ENCODE measurements at places on chromosomes 1 and 21. TPM values are rescaled to one million over a fixed set of nuclear protein-coding genes. Genes with fewer than 3 reads are reported as not detected.

The CHIA gene
- total RNA-seq, result not detected

The CELA2B gene
- total RNA-seq, result not detected

The LGR6 gene
- total RNA-seq, result 0.28 TPM

The FAM72C gene
- 0.19 TPM for total RNA-seq

DNA sequence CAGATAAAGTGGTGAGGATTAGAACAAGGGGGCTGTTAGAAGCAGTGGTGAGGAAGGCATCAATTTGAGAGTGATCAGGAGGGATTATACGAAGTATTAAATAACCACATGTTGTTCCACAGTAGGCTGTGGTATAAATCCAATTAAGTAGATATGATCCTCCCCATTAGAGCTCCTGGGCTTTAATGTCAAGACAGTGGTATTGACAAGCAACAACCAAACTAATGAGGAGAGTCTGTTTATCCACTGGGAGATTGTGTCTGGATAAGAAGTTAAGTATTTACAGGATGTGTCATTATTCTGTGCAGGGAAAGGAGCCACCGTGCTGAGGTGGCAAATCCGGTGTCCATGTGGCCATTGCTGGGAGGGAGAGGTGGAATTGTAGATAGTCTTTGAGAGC, 5.8 kb downstream of the ACTN2 start:
- no peak for DNase-seq

- DNase-seq, result no peak
Observed at GRCh38 chr1:42852608-42852980, 6.2 kb downstream of the ZNF691 start.

DNA sequence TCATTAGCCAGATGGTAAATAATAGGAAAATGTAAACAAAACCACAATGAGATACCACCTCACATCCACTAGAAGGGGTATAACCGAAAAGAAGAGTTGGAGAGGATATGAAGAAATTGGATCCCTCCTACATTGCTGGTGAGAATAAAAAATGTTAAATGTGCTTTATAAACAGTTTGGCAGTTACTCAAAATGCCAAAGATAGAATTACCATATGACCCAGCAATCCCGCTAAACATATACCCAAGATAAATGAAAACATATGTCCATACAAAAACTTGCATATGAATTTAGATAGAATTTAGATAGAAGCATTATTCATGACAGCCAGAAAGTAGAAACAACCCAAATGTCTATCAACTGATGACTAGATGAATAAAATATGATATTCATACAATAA, 4.4 kb upstream of the FMO2 start:
- no peak for DNase-seq

- no peak for DNase-seq
Observed at GRCh38 chr21:38488640-38489270, 9.5 kb downstream of the ERG start.

GRCh38 chr1:57309630-57310029, 114.2 kb downstream of the DAB1 start:
- no peak for DNase-seq

GRCh38 chr1:209526137-209526536, 57.4 kb upstream of the CAMK1G start:
- no peak for DNase-seq

DNA sequence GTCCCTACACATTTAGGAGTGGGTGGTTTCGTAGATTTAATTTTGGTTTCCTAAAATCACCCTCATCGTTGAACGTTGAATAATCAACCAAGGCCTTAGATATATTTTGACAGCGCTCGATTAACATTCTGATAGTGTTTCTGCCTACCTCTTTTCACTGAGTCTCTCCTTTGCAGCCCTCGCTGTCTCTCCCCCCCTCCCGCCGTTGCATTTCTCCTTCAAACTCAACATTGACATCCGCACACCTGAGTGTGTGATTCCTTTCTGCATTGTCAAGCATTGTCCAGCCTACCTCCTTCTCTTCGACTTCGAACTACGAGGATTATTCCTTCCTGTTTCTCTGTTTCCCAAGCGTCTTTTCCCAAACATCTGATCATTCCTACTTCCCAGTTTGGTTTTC, 1.8 kb upstream of the ADAMTS1 start:
- no peak for DNase-seq

GRCh38 chr1:66925558-66925910, 744 bp downstream of the MIER1 start:
- no peak for DNase-seq

- DNase-seq, result no peak
Observed at GRCh38 chr1:235122348-235122747, 6.3 kb downstream of the TOMM20 start.

DNA sequence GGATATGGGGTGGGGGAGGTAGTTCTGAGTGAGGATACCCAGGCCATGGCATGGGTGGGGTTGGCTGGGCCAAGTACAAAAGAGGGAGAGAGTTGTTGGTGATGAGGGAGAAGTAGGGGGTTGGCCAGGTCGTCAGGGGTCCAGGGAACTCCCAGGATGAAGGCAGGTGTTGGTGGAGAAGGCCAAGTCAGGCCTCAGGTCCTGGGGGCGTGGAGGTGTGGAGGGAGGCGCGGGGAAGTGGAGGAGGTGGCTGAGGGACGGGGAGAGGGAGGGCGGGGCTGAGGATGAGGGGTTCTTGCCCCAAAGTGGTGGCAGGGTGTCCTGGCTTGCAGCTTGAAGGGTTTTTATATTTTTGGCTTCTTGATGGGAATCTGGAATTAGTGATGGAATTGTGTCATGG, 61.1 kb downstream of the FOXO6 start:
- DNase-seq, result peak; percentile 72

- DNase-seq, result no peak
Observed at GRCh38 chr1:42748021-42748420, 8.0 kb upstream of the CLDN19 start.

- peak; percentile 67 for DNase-seq
Observed at GRCh38 chr1:230261928-230262650, 164.0 kb downstream of the PGBD5 start.

DNA sequence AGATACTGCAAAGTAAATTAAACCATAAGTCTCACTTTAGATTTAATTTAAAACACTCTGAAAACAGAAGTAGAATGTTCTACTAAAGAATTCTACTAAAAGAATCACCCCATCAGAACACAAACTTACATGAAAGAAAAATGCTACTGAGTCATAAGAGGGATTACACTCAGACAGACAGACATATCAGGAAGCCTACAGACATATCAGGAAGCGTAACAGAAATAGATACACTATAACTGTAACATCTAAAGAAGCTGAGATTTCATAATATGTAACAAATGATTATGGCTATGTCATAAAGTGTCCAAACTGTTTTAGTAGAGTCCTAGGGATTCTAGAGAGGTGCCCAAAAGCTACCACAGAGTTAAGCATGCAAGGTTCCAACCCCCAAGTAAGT, 23.9 kb downstream of the FOXJ3 start:
- no peak for DNase-seq

DNA sequence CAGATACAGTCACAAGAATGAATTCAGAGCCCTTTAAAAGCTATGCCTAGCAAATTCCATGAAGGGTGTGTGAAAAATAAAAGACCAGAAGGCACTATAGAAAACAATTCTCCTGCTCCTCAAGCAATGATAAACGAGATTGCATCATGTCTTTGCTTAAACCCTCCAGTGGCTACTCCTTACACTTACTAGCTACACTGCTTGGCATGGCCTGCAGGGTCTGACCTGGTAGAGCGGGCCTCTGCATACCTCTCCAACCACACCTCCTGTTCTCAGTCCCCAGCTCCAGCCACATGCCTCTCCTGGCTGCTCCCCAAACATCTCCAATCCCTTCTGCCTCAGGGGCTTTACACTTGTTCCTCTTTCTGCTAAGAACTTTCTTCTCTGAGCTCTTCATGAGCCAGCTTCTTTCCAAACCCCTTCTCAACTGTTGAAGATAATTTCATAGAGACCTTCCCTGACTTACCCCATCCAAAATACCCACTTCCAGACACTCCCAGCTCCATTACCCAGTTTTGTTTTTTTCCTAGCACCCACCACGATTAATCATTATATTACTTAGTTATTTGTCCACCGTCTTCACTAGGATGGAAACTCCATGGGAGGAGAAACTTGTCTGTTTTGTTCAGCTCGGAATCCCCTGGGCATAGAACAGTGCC, 11.2 kb upstream of the CREG1 start:
- no peak for DNase-seq

Measured in posterior vena cava (tissue), 2 donors.